Kidney epithelial cell (primary cell): ENCODE measurements at places on chromosomes 11 and 22. TPM values are rescaled to one million over a fixed set of nuclear protein-coding genes. Genes with fewer than 3 reads are reported as not detected.

Gene TNNI2
- not detected in 2 replicates for total RNA-seq

Gene MS4A6E
- not detected in 2 replicates for total RNA-seq

Gene MYOD1
- not detected in 2 replicates for total RNA-seq

Gene MUC2
- total RNA-seq = not detected in 2 replicates

Gene PGA4
- not detected in 2 replicates for total RNA-seq

Gene RAG2
- total RNA-seq = not detected in 2 replicates

Gene ACAD8
- 20.0 and 20.4 TPM in 2 replicates for total RNA-seq

Gene HTR3B
- total RNA-seq = not detected in 2 replicates

Gene CABP2
- total RNA-seq = not detected in 2 replicates

Gene ZP1
- total RNA-seq = not detected in 2 replicates

Gene TIMM8B
- total RNA-seq = 24.8 and 42.3 TPM in 2 replicates

Gene OR6T1
- 0.34 TPM in 1 of 2 replicates, not detected in the other for total RNA-seq

Gene KCNJ11
- total RNA-seq = 1.2 and 1.3 TPM in 2 replicates

Gene TTC28
- total RNA-seq = 10.9 and 13.5 TPM in 2 replicates

Gene OSBP2
- total RNA-seq = 5.0 and 6.2 TPM in 2 replicates

Gene FIBIN
- total RNA-seq = 0.89 and 1.3 TPM in 2 replicates

Gene RIMBP3B
- total RNA-seq = 0.07 and 0.29 TPM in 2 replicates

Gene THAP12
- 25.1 and 35.3 TPM in 2 replicates for total RNA-seq

Gene KRTAP5-9
- total RNA-seq = not detected in 2 replicates

Gene HOATZ
- total RNA-seq = not detected in 2 replicates

Gene PLAAT3
- 81.0 and 85.7 TPM in 2 replicates for total RNA-seq

Gene DDIAS
- 1.6 and 3.2 TPM in 2 replicates for total RNA-seq

Gene APLNR
- total RNA-seq = not detected in 2 replicates

Gene PKNOX2
- 0.42 and 0.68 TPM in 2 replicates for total RNA-seq
